NCI-H1417 treated with DMSO at 0.1 percent for 48 hours (cell line): ENCODE measurements at places on chromosomes 2 and 18.

GRCh38 chr2:202762556-202762955, 109.0 kb downstream of the ICA1L start:
- DNase-seq = no peak

- DNase-seq = no peak
These were observed 18.9 kb upstream of the GMCL1 start for GRCh38 chr2:69810550-69810949.

DNA sequence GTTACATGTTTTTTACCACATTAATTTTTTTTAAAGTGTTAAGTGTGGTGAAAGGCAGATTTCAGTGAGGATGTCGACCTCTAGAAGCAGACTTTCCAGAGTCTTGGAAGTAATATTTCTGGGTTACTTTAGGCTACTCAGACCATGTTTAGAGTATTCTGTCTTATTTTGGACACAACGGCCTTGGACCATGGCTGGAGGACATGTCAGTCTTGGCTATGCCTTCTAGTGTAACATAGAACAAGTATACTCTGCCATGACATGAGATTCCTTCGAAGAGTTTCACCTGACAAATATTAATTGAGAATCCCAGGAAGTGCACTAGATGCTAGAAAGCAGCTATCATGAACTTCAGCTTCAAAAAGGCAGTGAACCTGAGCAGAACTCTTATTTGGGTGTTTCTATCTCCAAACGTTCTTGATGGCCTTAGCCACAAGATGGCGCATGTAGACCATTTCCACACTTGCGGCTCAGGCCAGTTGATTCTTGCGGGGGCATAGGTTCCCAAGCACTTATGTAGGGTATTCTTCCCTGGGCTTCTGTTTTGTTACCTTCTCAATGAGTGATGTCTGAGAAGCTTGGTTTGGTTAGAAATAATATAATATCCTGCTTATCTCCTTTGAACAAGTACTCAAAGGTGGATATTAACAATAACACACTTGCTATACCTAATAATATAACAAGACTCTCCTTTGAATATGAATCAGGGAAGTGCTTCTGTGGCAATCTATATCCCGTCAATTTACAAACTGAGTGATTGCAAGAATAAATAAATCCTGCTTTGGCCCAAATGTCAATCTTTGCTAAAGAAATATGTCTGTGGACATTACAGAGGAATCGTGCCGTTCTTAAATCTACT, 62.0 kb downstream of the CACNB4 start:
- DNase-seq = peak; percentile 45

DNA sequence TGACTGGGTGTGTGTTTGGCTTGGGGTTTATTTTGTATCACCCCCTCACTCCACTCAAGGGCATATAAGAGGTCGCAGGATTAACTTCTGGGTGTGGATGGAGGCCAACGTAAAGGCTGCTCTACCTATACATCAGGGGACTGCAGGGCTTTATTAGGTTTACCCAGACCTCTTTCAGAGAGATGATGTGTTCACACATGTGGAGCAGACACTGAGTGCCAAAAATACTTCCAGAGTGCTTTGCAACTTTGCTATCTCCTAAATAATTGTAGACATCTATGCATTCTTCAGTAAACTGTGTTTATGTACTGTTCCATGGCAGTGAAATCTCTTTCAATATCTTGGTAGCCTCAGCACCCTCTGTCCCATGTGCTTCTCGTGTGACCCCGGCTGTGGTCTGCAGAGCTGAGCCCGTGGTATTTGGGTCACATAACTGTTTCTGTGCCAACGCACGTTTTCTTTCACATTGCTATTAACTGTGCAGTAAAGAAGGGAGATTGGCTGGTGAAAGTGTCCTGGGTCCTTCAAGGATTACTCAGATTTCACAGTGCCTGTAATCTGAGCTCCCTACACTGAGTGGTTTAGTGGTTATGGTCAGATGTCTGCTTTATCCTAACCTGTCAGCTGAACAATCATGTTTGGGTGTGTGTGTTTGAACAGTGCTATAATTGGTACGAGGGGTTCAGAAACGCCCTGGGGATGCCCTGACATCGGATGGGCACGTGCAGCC, 208.1 kb downstream of the VAPA start:
- DNase-seq = peak; percentile 75

- DNase-seq = no peak
These were observed 211.9 kb upstream of the HNRNPA3 start for GRCh38 chr2:177000715-177001072.

GRCh38 chr2:21599417-21599816, 475.6 kb downstream of the TDRD15 start:
- no peak for DNase-seq

DNA sequence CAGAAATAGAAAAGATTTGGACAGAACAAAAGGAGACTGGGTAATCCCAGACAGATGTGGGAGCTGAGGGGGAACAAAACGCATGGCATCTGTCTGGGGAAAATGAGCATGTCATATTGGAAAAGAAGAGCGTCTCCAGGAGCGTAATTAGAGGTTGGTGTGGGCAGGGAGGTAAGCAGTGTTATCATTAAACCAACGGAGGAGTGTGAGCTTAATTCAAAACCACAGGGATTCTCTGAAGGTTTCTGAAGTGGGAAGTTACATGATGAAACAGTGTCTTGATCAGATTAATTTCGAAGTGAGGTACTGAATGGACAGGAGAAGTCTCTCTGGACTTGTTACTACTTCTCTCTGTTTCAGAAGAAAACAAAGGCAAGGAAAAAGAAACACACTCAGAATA, 53.3 kb downstream of the DTNB start:
- no peak for DNase-seq

- DNase-seq = no peak
These were observed 53.6 kb downstream of the DPYSL5 start for GRCh38 chr2:26901326-26902183.

DNA sequence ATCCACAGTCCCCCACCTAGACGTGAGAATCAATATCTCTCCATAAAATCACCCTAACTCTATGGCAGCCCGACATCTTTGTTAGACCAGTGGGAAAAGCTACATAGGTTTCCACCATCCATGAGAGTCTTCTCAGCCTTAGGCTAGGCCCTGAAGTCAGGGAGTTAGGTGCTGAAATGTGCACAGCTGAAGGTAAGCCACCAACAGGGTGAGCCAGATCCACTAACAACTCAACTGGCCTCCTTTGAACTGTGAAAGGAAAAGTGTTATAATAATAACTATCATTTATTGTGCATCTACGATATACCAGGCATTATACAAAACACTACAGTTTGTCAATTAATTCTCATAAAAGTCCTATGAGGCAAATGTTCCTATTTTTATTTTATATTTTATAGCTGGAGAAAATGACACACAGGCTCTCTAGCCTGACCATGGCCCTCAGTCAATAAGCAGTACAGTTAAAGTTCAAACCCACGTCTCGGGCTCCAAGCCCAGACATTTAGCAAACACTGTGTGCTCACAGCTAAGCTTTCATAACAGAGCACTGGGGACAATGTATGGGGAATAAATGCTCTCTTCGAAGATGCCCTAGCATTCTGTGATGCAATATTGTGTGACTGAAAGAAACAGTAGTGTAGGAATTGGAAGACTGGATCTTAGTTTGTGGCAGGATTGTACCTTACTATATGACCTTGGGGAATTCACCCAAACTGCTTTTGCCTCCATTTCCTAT, 11.2 kb upstream of the CYP27C1 start:
- DNase-seq = no peak

DNA sequence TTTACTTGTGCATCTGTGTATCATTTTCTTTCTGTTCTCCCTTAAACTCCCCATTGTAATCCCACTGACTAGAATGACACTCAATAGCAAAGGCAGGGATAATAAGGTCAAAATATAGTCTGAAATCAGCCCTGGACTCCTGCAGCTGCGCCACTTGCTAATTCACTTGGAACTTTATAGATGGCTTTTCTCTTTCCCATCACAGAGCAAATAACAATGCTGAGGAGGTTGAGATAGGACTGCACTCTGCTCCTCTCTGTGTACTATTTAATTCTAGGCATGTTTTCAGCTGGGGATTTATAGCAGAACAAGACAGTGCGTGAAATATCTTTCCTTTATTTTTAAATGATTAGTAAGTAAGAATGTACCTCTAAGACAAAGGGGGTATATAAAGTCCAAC, 324.2 kb downstream of the LNPK start:
- DNase-seq = no peak

GRCh38 chr2:199977984-199978415, 22.6 kb downstream of the MAIP1 start:
- no peak for DNase-seq

DNA sequence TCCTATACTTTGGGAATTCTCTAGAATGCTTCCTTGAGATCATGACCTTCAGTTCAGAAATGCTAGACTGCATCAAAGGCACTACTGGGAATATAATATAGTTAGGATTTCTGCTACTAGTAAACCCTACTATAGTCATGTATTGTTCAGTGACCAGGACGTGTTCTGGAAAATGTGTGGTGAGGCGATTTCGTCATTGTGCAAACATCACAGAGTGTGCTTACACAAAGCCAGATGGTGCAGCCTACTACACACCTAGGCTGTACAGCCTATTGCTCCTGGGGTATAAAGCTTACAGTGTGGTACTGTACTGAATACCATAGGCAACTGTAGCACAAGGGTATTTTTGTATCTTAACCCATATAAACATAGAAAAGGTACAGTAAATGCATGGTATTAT, 13.0 kb downstream of the CXCR4 start:
- DNase-seq = no peak

DNA sequence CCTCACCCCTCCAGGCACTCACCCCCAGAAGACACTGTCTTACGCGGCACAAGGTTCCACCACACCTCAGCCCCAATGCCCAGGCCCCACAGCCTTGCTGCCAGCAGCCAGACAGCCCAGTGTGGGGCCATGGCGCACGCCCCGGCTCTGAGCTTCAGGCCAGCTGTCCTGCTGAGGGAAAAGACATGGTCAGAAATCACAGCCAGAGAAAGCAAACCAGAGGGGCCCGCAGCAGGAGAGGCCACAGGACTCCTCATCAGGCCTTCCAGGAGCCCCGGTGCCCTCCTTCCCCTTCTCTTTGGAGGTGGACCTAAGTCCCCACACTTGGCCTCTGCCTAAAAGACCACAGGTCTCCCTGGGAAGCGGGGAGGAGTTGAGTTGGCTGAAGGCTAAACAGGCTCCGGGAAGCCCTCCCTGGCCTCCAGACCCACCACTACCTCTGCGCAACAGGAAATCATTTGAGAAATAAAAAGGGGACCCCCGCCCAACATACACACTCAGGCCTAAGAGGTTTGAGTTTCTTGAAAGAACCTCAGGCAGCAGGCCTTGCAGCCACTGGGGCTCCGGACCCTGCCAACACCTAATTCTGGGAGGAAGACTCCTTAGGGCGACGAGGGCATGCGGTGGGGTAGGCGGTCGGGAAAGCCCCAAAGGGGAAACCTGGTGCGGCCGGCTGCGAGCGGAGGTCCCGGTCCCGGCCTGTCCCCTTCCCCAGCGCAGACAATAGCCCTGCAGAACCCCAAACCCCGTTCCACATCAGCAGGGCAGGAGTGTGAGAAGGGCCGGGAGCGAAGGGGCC, 1.9 kb downstream of the SEMA4C start:
- DNase-seq = no peak

DNA sequence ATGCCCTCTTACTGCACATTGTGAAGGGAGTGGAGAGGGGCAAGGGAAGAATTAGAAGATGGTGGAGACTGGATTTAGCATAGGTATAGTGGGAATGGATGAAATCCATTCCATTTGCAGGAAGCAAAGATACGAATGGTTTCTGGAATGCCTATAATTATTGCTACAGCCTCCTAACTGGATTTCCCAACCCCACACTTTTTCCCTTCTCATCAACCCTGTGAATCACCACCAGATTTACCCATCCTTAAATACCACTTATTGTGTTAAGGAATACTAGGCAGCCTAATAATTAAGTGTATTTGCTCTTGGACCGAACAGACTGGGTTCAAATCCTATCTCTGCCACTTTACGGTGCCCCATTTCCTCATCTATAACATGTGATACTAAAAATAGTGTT, 39.3 kb upstream of the CREB1 start:
- DNase-seq = no peak
